A375 (cell line): ENCODE measurements at places on chromosomes 5 and 9. TPM values are rescaled to one million over a fixed set of nuclear protein-coding genes. Genes with fewer than 3 reads are reported as not detected.

B4GALT7 gene
- 22.1 and 28.6 TPM in 2 replicates for total RNA-seq

SPINK6 gene
- not detected in 2 replicates for total RNA-seq

MCC gene
- total RNA-seq = 6.3 and 8.7 TPM in 2 replicates

SH2D3C gene
- total RNA-seq = 0.08 TPM in 2 replicates

ANKRD18B gene
- 3.8 and 7.8 TPM in 2 replicates for total RNA-seq

LCN15 gene
- not detected in 2 replicates for total RNA-seq

FOXD4L3 gene
- not detected in 2 replicates for total RNA-seq

PRR16 gene
- 2.3 and 2.6 TPM in 2 replicates for total RNA-seq

SAXO1 gene
- total RNA-seq = not detected in 2 replicates

IL7R gene
- 7.3 and 8.3 TPM in 2 replicates for total RNA-seq

HSD17B4 gene
- 96.5 and 208 TPM in 2 replicates for total RNA-seq

PTGS1 gene
- total RNA-seq = 1.1 and 1.6 TPM in 2 replicates

CCDC112 gene
- total RNA-seq = 7.4 and 15.2 TPM in 2 replicates

DTWD2 gene
- total RNA-seq = 12.2 and 18.2 TPM in 2 replicates

MYORG gene
- total RNA-seq = 1.0 and 1.2 TPM in 2 replicates

GRAMD2B gene
- total RNA-seq = 2.0 and 5.7 TPM in 2 replicates

CCDC171 gene
- total RNA-seq = 2.5 and 2.9 TPM in 2 replicates
